Osteoblast (primary cell): ENCODE measurements at places on chromosomes 7 and 10. TPM values are rescaled to one million over a fixed set of nuclear protein-coding genes. Genes with fewer than 3 reads are reported as not detected.

GRCh38 chr7:67900456-67900855 is 903.8 kb downstream of the TYW1 start:
- H3K27ac ChIP-seq, result no peak overlapping the region
- no peaks in the 10 kb centered on the region for H3K4me1 ChIP-seq
- H3K36me3 ChIP-seq, result no peaks in the 10 kb centered on the region
- no peak for DNase-seq

DNA sequence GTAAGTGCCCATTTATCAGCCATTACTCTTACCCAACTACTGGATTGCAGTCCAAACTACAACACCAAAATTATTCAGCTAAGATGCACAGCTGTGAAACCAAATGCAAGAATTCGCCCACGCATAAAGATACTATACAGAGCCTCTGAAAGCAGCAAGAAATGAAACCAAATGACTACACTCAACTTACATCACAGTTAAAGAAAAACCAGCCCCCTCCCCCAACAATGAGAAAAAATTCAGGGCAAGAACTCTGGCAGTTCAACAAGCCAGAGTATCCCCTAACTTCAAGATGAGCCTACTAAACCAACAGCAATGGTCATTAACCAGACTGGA is 209.1 kb upstream of the VWC2 start:
- no peaks in the 10 kb centered on the region for H3K4me1 ChIP-seq
- H3K4me3 ChIP-seq, result no peak overlapping the region
- H3K27me3 ChIP-seq, result no peaks in the 10 kb centered on the region
- no peak for DNase-seq
- H3K36me3 ChIP-seq, result no peaks in the 10 kb centered on the region
- no peak overlapping the region for H3K27ac ChIP-seq

DNA sequence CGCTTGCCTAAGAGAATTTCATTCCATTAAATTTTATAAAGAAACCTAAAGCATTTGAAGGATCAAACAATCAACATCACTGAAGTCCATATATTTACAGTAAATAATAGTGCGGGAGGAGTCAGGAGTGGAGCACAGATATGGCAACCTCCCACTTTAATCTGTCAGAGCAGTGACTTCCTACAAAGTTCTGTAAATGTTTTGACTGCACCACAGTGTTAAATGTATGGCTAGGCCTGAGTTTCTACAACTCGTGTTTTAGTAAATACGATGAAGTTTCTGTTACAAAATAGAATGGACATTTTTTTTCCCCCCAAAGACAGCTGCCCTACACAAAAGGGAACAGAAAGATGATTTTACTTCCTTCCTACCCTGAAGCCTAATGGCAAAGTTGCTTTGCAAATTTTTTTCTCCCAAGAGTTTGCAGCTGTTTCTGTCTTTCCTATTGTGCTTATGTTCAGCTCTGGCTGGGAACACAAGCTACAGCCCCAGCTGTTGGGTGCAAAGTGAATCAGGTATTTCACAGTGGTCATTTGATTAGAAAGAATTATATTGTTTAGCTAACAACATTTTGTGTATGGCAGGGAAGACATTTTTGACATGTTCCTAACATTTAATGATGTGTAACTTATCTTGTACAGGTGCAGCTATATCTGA is 62.1 kb downstream of the MET start:
- H3K36me3 ChIP-seq, result peaks cover 25% of the 10 kb centered on the region
- H3K4me1 ChIP-seq, result peaks cover 15% of the 10 kb centered on the region
- no peak for DNase-seq
- H3K27me3 ChIP-seq, result no peaks in the 10 kb centered on the region
- H3K4me3 ChIP-seq, result no peak overlapping the region

CPEB3 gene
- total RNA-seq, result 1.1 and 1.2 TPM in 2 replicates

GRCh38 chr7:55517191-55517633 is 55.1 kb downstream of the VOPP1 start:
- no peaks in the 10 kb centered on the region for H3K27me3 ChIP-seq
- no peak for DNase-seq
- no peak overlapping the region for H3K27ac ChIP-seq
- no peak overlapping the region for H3K4me3 ChIP-seq
- peaks cover 18% of the 10 kb centered on the region for H3K36me3 ChIP-seq
- H3K4me1 ChIP-seq, result no peaks in the 10 kb centered on the region

GRCh38 chr10:114306116-114306973 is 67.3 kb downstream of the VWA2 start:
- H3K36me3 ChIP-seq, result no peaks in the 10 kb centered on the region
- peaks cover 25% of the 10 kb centered on the region for H3K4me1 ChIP-seq

GPR37 gene
- under 0.01 and 0.29 TPM in 2 replicates for total RNA-seq

NKX2-3 gene
- not detected in 2 replicates for total RNA-seq

- peaks cover 36% of the 10 kb centered on the region for H3K4me1 ChIP-seq
- no peak overlapping the region for H3K4me3 ChIP-seq
- H3K36me3 ChIP-seq, result peaks cover 6% of the 10 kb centered on the region
- DNase-seq, result no peak
These were observed 36.2 kb downstream of the PDE1C start for GRCh38 chr7:32034052-32034451.

- H3K27ac ChIP-seq, result peak overlapping the region; percentile 86
- H3K27me3 ChIP-seq, result no peaks in the 10 kb centered on the region
- peaks cover 6% of the 10 kb centered on the region for H3K36me3 ChIP-seq
- H3K4me3 ChIP-seq, result peak overlapping the region; percentile 47
- DNase-seq, result no peak
These were observed 22.3 kb downstream of the MDFIC start for GRCh38 chr7:114943953-114944744.

DNA sequence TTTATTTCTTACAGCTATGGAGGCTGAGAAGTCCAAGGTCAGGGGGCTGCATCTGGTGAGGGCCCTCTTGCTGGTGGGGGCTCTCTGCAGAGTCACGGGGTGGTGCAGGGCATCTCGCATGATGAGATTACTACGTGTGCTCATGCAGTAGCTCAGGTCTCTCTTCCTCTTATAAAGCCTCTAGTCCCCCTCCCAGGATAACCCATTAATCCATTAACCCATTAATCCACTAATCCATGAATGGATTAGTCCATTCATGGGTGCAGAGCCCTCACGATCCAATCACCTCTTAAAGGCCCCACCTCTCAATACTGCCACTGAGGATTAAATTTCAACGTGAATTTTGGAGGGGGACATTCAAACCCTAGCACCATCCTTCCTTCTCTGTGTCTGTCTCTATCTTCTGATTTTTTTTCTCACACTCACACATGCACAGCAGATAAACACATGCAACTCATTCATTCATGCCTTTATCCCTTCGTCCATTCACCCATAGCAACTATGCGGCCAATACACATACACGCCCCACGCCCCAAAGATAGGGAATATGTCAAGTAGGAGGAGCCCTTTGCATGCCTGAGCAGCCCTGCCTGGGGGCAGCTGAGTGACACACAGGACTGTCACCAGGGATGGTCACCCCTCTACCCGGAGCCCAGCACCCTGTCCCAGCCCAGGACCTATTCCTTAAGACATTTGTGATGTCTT is 86.5 kb downstream of the C10orf105 start:
- no peak overlapping the region for H3K4me3 ChIP-seq
- peaks cover 28% of the 10 kb centered on the region for H3K27me3 ChIP-seq
- peak; percentile 19 for DNase-seq
- no peaks in the 10 kb centered on the region for H3K4me1 ChIP-seq
- no peaks in the 10 kb centered on the region for H3K36me3 ChIP-seq
- H3K27ac ChIP-seq, result no peak overlapping the region

MLXIPL gene
- 0.29 and 0.72 TPM in 2 replicates for total RNA-seq
